NB4 (cell line): ENCODE measurements at places on chromosomes 7 and 10.
A peak's percentile ranks its signal among the peaks of the same experiment; 100 is the strongest.

- DNase-seq, result peak; percentile 57
These were observed 167.6 kb downstream of the AMPH start for GRCh38 chr7:38463277-38464225.

DNA sequence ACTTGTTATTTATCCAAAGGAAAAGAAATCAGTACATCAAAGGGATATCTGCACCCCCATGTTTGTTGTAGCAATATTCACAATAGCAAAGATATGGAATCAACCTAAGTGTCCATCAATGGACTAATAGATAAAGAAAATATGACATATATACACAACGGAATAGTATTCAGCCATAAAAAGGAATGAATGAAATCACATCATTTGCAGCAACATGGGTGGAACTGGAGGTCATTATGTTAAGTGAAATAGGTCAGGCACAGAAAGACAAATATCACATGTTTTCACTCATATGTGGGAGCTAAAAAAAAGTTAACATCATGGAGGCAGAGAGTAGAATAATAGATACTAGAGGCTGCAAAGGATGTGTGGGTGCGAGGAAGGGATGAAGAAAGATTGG lies 25.0 kb upstream of the KAT6B start:
- DNase-seq, result no peak

GRCh38 chr10:61835069-61835945 lies 66.2 kb upstream of the ARID5B start:
- peak; percentile 36 for DNase-seq

DNA sequence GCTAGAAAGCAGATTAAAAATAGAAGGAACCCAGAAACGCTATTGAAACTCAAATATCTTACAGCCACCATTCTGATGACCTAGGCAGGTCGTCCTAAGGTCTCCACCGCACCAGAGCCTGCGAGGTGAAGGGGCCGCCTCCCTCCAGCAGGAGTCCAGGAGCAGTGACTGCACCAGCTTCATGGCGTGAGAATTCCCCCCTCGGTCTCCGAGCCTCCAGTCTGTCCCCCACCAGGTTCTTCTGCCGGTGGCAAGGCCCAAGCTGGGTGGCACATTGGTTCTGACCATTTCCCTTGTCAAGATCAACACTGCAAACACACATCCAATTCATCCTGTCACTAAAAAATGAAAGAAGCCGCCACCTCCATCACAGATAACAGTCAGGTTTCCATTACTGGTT lies 98.7 kb downstream of the DIP2C start:
- no peak for DNase-seq

DNA sequence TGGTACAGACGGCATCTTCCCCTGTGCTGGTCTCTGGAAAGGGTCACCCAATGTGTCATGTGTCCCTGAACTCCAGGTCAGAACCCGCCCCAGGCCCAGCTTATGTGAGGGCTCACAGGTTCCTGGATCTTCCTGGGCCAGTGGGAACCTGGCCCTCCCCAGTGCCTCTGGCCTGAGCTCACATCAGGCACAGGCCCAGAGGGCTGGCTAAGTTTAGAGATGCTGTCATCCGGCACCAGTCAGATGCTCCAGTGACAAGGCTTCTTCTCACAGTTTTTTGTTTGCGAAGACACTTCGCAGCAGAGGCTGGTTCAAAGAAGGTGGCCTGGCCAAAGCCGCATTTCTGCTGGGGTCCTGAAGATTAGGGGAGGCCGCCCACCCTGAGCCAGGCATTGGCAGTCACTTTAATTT lies 11.8 kb downstream of the CAMK2B start:
- no peak for DNase-seq

DNA sequence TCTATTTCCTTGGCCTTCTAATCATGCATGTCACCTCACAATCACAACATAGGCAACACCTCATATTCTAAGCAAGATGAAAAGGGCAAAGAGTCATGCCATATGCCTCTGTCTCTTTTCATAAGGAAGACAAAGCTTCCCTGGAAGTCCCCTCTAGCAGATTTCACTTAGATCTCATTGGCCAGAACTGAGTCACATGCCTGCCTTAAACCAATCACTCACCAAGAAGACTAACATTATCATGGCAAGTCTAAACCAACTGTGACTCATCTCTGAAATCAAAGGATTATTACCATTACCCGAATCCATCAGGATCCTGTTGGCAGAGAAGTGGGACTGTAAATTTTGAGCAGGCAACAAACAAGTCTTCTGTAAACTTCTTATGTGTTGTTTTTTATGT lies 27.8 kb downstream of the CAV1 start:
- DNase-seq, result no peak

DNA sequence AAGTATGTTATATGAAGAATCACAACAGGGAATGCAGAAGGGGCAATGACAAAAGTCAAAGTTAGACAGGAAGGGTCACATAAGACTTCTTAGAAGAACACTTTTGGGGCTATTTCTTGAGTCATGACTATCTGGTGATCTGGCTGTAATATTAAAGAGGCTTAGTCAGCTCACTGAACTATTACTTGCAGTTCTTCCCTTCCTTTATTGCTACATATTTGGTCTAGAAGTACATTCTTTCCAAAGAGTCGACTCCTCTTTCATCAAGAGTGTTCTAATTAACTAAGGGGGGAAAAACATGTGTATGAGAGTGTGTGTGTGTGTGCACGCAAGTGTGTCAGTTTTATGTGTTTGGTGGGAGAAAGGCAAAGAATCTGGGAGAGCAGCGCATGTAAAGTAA lies 247.3 kb upstream of the LRRTM3 start:
- DNase-seq, result no peak

DNA sequence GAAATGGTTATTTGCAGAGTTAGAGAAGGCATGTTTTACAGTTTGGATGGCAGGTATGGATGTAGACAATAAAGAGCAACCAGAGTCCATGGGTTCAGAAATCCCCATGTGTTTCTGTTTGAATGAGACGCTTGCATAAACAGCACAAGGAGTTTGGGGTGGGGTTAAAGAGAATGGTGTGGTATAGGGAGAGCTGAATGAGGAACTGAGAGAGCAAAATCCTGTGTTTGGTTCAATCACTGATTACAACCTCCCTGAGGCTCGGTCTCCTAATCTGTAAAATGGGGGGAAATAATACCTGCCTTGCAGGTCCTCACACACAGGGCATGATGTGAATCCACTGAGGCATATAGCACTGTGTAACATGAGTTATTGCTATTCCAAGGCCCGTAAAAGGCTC lies 23.7 kb downstream of the CAV1 start:
- no peak for DNase-seq
